ENCODE measurements at places on chromosomes 7 and 10.

GRCh38 chr10:82643601-82644000, 768.6 kb downstream of the NRG3 start:
- DNase-seq = no peak

- no peak for DNase-seq
Observed at GRCh38 chr10:7895699-7896090, 77.4 kb downstream of the TAF3 start.

DNA sequence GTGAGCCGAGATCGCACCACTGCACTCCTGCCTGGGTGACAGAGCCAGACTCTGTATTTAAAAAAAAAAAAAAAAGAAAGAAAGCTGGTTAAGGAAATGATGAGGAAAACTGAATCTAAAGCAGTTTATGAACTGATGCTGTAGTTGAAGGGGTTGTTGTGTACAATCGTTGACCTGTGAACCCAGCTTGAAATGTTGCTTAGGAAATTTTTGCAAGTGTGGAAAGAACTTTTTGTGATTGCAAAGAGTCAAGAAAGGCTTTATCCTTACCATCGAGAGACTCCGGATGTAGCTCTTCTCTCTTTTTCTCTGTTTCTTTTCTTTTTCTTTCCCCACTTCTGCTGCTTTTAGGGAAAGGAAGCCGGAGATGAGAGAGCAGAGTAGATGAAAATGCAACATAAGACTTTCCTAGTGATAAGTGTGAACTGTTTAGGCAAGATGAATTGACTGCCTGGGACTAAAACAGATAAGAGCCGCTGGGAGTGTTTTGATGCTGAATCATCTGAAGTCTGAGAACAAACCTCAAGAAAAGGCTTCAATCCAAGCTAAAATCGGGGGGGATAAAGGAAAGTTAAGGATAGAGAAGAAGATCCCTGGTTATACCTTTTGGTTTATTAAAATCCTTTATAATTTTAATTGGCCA, 69.0 kb downstream of the TAF3 start:
- no peak for DNase-seq

DNA sequence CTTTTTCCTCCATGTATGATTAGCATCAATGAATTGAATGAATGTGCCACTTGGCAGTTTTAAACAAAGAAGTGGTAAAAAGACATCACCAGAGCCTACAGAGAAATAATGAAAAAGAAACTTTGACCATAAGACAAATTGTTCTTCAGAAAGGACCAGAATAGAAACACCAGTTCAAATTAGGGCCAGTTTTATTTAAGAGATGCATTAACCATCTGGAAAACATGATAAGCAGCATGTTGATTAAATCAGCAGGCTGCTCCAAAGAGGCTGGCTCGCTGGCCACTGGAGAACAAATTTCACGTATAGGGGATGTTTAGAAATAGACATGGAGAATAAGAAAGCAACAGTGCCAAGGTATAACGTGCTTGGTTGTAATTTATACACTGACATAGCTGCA, 242.3 kb upstream of the AOAH start:
- DNase-seq = no peak

DNA sequence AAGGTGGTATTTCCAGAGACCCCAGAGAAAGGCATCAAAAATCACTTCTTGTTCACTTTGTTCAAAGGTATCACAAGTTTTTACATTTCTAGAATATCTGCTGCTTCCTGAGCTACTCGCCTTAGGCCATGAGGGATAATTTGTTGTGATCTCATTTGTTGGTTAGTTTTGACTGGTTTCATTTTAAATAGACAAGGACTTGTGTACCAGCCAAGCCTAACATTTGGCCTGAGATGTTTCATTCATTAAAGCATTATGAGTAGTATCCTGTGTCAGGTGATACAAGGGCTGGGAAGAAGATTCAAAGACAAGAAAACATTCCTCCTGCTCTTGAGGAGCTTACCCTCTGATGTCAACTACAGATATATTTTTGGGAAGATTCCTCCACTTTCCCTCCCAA, 170.3 kb upstream of the FAM171A1 start:
- DNase-seq = no peak
